ENCODE measurements at places on chromosomes 3 and 15.

DNA sequence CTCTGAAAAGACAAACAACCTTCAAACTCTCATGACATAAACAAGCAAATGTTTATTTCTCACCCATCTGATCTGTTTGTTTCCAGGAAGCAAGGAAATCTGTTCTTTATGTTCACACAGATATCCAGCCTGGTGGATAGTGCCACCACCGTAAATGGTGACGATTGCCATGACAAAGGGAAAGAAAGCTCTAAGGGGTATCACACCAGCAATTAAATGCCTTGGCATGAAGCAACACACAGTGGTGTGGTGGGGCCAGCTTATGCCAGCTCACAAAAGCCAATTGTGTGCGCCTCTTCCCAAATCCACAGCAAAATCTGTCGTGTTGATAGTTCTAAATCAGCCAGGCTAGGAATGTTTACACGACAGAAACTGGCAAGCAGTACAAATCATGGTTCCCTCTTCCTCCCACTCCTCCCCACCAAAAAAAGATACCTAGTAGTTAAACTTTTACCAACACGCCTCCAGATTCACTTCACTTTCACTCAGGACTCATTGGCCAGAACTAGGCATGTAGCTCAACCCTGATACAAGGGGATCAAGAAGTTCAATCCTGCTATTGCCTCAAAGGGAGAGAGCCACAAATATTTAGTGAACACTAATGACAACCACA is 189.2 kb upstream of the SLCO3A1 start:
- no peak for DNase-seq

DNA sequence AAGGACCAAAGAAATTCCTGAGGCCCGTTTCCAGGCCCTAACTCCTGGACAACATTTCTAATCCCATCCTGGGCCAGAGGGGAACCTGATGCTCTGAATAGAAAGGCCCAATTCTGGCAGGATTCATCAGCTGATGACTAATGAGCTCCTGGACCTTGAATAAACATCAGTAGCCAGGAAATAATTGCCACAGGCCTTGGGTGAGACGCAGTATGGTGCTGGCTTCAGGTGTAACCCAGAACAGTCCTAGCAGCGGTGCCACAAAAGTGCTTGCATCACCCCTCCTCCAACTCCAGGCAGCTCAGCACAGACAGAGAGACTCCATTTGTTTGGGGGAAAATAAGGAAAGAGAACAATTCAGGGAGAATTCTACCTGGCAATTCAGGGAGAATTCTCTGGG is 184.7 kb upstream of the POU1F1 start:
- no peak for DNase-seq

DNA sequence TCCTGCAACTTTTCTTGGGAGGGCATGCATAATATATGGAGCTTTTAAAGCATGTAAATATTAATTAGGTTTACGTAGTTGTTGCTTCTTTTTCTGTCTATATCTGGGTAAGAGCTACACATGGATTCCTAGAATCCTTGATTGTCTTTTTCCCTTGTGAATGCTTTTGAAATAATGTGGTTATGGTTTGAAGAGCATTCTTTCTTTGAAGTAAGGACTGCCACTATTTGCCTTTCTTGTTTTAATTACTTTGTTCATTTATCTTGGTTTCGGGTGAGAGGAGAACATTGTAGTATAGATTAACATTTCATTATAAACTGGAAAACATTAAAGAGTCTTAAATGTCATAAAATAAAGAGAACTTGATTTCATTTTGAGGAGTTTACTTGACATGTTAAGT is 674.0 kb downstream of the ZBBX start:
- DNase-seq, result no peak

- no peak for DNase-seq
Observed at GRCh38 chr3:54211097-54211496, 88.7 kb downstream of the CACNA2D3 start.

- no peak for DNase-seq
Observed at GRCh38 chr3:106033654-106034053, 164.8 kb upstream of the CBLB start.

All from T-helper 17 cell (primary cell).